NCI-H1417 (cell line): ENCODE measurements at places on chromosomes 6 and 20.
A peak's percentile ranks its signal among the peaks of the same experiment; 100 is the strongest.

DNA sequence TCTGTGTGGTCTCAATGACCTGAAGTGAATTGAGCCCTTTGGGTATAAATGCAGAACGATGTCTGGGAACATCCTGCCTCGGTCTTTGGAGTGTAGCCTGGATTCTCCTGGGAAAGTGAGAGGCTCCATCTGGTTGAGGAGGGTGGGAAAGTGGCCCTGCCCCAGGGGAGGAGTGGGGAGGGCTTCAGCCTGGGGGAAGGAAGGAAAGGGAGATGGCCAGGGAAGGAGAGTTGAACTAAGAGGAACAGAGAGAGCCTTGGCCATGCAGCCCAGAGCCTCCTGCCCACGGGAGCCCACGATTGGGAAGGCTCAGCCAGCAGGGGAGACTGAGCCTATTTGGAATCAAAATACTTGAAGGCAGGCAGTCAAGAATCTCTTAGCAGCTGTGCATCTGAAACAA is 2.3 kb upstream of the EPB41L1 start:
- DNase-seq, result no peak

DNA sequence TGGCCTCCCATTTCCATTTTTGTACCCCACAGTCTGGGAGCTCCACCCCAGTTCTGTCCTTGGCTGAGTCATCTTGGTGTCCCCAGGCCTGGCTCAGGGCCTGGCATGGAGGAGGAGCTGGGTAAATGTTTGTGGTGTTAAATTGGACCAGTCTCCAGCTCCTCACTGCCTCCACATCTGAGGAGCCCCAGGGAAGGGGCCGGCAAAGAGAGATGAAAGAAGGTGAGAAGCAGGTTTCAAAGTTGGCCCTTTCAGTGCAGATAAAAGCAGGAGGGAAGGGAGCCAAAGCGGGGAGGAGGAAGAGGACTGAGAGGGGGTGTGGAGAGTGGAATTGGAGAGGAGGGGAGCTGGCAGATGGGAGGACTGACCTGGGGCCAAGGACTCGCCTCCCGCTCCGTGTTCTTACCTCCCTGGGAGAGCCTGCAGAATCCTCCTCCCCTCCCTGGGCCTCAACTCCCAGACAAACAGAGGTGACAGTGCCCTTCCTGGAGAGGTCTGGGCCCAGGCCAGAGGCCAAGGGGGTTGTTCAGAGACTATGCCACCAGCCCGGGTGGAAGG is 89.0 kb downstream of the CD40 start:
- no peak for DNase-seq

DNA sequence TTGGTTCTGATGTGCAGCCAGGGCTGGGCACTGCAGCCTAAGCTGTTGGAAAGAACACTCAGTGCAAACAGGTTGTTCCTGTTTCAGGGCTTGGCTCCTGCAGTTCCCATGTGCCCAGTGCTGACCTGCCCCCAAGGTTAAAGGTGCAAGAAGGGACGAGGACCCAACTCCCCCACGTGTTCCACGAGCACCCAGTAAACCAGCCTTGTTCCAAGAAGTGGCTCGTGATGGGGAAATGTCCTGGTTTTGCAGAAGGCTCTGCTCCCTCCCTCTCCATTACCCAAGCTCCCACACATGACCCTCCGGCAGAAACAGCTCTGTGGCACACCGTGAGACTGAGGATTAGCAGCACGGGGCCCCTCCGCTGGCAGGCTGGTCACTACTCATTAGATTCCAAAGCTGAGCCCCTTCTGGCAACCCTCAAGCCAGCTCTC is 9.4 kb downstream of the ACSS1 start:
- no peak for DNase-seq

- no peak for DNase-seq
These were observed 43.8 kb downstream of the FUT9 start for GRCh38 chr6:96059586-96059985.

DNA sequence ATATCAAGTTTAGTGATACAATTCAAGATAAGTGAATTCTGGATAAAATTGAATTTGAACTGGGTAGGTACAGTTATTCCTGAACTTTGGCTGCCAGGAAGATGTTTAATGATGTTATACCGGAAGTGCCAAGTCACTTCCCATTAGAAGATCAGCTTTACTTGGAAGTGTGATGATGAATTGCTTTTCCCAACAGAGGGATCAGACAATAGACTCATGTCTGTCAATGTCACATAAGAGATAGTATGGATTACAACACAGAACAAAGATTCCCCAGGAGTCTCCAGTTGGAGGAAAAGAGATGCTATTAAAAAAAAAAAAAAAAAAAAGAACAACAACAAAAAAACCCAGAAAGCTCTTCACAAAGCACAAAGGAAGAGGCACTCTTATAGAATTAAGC is 497.9 kb upstream of the EPHA7 start:
- no peak for DNase-seq

DNA sequence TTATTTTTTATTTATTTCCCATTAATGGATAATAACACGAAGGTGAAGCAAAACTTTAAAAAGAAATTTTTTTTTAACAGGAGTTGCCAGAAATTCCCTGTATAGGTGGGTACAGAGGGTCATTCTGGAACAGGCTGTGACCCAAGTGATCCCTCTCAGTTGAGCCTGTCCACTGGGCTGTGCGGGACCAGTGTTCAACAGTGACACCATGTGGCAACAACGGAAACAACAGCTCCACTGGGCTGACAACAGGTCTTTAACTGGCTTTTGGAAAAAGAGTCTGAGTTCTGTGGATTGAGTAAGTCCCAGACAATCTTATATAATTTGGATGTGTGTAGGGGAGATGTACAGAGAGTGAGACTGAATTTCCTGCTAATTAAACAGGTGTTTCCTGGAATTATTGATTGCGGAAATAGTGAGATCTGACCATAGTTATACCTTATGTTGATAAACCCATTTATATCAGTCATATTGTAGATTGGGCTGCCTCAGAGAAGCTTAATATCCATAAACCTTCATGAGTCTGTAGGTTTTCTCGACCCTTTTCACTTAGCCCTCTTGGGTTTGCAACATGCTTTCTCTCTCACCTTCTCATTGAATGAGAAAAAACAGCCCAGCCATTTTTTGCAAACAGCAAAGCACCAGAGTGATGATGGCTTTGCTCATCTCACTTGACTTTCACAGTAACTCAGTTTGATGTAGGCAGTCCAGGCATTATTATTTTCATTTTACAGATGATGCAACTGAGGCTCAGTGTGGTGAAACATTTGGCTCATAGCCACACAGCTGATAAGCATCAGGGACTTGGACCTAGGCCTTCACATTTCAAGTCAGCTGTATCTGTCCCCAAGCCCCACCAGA is 17.5 kb downstream of the KIAA1755 start:
- no peak for DNase-seq

GRCh38 chr20:44008806-44009678 is 94.4 kb downstream of the TOX2 start:
- DNase-seq, result no peak

- DNase-seq, result peak; percentile 95
These were observed 31.5 kb upstream of the GCM1 start for GRCh38 chr6:53179961-53180651.

DNA sequence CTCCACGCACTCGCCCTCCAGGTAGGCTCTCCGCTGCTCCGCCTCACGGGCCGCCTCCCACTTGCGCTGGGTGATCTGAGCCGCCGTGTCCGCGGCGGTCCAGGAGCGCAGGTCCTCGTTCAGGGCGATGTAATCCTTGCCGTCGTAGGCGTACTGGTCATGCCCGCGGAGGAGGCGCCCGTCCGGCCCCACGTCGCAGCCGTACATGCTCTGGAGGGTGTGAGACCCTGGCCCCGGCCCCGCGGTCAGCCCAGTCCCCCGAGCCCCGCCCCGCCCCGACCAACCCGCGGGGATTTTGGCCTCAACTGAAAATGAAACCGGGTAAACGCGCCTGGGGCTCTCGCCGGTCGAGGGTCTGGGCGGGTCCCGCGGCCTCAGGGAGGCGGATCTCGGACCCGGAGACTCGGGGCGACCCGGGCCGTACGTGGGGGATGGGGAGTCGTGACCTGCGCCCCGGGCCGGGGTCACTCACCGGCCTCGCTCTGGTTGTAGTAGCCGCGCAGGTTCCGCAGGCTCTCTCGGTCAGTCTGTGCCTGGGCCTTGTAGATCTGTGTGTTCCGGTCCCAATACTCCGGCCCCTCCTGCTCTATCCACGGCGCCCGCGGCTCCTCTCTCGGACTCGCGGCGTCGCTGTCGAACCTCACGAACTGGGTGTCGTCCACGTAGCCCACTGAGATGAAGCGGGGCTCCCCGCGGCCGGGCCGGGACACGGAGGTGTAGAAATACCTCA is 598 bp downstream of the HLA-B start:
- DNase-seq, result peak; percentile 47

DNA sequence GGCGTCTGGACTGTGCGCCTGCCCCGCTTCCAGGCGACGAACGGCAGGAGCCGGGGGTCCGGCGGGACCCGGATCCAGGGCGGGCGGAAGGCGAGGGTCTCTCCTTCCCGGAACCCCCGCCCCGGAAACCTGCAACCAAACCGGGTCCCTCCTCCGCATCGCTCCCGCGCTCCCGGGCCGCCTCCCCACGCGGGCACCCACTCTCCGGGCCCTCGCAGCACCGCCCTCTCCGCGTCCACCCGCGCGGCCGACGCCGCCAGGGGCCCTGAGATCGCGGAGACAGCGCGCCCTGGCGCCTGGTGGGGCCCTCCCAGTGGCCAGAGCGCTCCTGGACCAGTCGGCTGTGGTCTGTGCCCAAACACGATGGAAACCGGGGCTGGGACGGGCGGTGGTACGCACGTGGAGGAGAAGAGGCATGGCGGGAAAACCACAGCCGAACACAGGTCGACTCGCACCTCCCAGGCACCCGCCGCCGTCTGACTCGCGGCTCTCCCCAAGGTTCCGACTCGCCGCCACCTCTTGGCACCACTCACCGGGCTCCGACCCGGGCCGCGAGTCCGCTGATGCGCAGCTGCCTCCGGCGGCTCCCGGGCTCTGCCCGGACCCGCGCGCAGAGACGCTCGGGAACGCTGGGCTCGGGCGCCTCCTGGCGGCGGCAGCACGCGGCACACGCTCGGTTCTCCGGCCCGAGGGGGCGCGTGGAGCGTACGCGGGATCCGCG is 7.9 kb downstream of the NKX2-2 start:
- DNase-seq, result peak; percentile 79

DNA sequence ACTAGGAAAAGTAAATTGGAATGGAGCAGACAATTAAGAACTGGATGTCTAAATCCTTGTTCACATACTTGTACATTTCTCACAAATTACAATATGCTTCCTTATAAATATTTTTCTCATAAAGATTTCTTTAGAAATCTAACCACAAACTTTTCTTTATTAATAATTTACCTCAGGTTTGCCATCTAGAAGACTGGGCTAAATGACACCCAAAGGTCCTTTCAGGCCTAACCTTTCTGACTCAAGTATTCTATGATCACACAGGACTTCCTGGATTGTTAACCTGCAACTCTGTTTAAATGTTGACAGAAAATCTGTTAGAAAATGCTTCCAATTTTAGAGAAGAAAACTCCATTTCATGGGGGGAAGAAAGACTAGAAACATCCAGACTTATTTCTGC is 330.5 kb upstream of the MAP3K7 start:
- DNase-seq, result no peak

- DNase-seq, result peak; percentile 61
These were observed 42.2 kb upstream of the STXBP5 start for GRCh38 chr6:147161974-147162495.

DNA sequence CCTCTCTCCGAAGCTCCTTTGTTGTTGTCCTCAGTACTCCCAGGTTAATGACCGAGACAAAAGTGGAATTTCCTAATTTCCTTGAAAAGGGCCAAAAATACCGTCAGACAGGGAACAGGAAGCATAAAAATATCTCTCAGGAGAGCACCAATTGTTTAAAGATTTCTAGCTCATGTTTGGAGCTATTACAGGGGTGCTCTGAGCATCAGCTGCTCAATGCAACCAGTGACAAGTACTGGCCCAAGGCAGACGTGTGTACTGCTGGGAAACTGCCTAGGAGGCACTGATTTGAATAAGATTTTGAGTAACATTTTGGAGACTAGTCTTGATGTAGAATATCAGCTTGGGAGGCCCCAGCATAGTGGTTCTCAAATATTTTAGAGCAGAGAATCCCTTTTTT is 17.3 kb downstream of the LAMA4 start:
- DNase-seq, result no peak

DNA sequence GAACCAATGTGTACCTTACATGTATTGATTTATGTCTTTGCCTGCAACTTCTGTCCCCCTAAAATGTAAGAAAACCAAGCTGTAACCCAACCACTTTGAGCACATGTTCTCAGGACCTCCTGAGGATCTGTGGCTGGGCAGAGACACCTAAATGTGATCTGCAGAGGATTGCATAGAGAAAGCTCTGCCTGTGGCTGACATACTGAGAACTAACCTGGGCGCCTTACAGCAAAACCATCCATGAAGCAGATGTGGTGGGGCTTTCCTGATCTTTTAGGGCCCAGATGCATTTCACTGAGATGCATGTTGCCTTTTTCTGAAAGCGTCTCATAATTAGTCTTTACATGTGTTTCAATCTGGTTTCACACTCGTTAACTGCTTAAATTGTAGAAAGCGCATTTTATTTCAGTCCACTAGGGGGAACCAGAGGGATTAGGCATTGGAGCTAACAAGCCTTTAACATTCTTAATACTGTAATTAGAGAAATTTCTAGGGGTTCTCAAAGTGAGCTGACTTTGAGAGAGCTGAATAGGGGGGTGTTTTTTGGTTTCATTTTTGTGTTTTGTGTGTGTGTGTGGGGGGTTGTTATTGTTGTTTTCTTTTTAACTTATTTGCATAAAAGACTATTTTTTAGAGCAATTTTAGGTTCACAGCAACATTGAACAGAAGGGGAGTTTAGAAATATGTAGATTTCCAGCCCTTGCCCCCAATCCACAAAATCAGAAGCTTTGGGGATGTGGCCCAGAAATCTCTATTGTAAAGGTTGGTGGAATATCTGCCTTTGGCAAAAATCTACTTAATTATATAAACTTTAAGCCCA is 50.9 kb upstream of the FAM184A start:
- peak; percentile 69 for DNase-seq

GRCh38 chr20:56588996-56589395 is 40.1 kb upstream of the TFAP2C start:
- no peak for DNase-seq

DNA sequence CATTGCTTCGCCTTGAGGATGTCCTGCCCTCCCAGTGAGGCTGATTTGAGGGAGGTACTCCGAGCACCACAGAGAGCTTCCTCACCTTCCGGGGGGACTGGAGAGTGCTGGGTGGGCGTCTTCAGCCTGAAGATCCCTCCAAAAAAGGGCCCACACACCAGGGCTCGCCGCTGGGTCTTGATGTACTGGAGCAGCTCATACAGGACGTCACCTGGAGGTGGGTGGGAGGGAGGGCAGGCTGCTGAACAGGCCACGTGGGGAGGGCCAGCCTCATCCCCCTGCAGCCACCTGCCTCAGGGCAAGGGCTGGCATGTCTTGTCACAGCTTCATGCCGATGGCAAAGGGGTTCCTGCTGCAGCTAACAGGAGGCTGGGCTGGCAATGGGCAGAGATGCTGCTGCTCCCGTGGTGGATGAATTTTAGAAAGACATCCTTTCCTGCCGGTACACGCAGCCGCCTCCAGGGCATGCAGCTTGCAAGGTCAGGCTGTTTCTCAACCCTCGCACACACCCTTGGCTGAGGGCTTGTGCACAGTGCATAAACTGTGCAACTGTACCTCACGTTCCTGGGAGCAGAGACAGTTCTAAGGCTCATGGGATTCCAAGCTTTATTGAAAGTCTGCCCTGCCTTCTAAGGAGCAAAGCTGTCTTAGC is 14.0 kb downstream of the ETV7 start:
- DNase-seq, result peak; percentile 50

GRCh38 chr6:84767526-84768201 is 3.3 kb upstream of the TBX18 start:
- no peak for DNase-seq
